ENCODE measurements at places on chromosomes 2 and 18.

DNA sequence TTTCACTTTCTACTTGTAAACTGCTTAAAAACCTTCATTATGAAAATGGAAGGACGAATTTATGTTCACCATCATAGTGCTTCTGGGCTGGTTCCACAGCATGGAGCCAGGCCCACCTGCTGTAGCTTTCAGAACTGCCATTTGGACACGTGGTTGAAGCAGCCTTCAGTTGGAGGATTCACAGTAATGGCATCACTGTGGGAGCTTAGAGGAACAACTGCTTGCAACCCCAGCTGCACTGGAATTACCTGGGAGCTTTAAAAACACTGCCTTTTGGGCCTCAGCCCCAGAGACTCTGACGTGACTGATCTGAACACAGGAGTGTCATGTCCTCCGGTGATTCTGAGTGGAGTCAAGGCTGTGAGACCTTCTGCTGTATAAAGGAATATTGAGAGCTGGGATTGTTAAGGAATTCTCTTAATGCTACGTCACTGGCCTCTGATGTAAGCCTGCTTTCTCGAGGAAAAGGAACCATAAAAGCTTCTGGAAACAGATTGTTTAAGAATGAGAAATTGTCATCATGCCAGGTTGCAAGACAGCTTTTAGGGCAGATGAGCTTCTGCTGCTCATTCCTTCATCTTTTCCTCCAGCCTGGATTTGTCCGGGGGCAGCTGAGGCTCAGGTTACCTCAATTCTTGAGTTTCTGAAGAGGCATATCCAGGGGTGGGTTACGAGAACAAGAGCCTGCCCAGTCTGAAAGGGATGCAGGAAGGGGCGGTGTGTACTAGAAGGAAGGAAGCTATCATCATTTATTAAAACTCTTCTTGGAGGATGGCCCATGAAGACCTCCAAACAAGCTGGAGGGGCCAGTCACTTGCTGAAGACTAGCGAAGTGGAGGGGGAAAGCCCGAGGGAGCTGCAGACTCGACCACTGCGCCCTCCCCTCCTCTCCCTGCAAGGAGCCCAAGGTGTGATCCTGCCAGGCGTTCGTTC, 1.3 kb upstream of the IL1R1 start:
- peaks cover 25% of the 10 kb centered on the region for H3K4me1 ChIP-seq
- H3K27me3 ChIP-seq = peaks cover 40% of the 10 kb centered on the region
- DNase-seq = no peak

DNA sequence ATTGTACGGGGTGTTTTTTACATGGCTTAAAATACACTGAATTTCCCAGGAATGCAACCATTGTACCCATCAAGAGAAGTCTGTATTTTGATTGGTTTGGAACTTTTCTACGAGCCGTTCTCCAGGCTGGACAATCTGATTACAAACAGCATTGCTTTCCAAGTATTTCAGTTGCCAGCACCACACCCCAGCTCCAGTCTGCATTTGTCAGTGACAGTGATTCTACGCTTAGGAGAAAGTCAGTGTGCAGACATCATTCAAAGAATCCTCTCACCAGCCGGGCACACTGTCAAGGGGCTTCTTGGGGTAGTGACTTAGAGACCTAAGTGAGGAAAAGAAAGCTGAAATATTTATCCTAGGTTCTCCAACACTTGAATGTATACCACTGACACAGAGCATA, 194.1 kb downstream of the ANAPC1 start:
- no peaks in the 10 kb centered on the region for H3K36me3 ChIP-seq
- H3K4me3 ChIP-seq = no peak overlapping the region
- H3K27ac ChIP-seq = no peak overlapping the region
- H3K27me3 ChIP-seq = peaks cover 45% of the 10 kb centered on the region
- no peak for DNase-seq

- peaks cover 7% of the 10 kb centered on the region for H3K4me1 ChIP-seq
- no peak overlapping the region for H3K27ac ChIP-seq
- DNase-seq = no peak
- peaks cover 24% of the 10 kb centered on the region for H3K27me3 ChIP-seq
These were observed 20.4 kb upstream of the PAPOLG start for GRCh38 chr2:60735496-60736250.

- no peak overlapping the region for H3K27ac ChIP-seq
- no peak for DNase-seq
- H3K36me3 ChIP-seq = no peaks in the 10 kb centered on the region
- no peaks in the 10 kb centered on the region for H3K4me1 ChIP-seq
- peaks cover 8% of the 10 kb centered on the region for H3K27me3 ChIP-seq
- H3K4me3 ChIP-seq = no peak overlapping the region
These were observed 79.3 kb downstream of the SDC1 start for GRCh38 chr2:20145497-20146193.

DNA sequence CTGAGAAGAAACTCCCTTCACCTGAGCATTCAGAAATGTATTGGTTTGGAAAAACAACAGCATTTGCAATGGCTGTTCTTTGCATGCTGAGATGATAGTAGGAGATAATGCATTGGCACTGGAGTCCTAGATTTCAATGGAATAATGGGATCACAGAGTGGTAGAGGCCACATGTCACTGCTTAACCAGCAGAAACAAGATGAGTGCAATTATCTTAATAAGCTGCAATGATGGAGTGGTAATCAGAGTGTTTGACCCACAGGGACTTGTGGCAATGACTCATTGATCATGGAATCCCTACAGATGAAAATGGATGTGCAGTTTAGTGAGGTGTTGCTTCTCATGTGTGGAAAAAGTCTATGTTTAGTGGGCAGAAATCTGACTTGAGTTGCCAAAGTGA, 218.8 kb upstream of the ZEB2 start:
- no peaks in the 10 kb centered on the region for H3K36me3 ChIP-seq
- H3K27me3 ChIP-seq = no peaks in the 10 kb centered on the region
- no peak overlapping the region for H3K27ac ChIP-seq
- no peak overlapping the region for H3K4me3 ChIP-seq

- H3K4me3 ChIP-seq = peak overlapping the region; percentile 99
- peaks cover 23% of the 10 kb centered on the region for H3K4me1 ChIP-seq
- peaks cover 3% of the 10 kb centered on the region for H3K36me3 ChIP-seq
- no peak for DNase-seq
- H3K27me3 ChIP-seq = peaks cover 3% of the 10 kb centered on the region
- H3K27ac ChIP-seq = peak overlapping the region; percentile 91
These were observed 1.7 kb downstream of the ROCK2 start for GRCh38 chr2:11342551-11343367.

GRCh38 chr18:48754559-48754958, 196.2 kb downstream of the SMAD7 start:
- H3K27ac ChIP-seq = no peak overlapping the region
- no peaks in the 10 kb centered on the region for H3K36me3 ChIP-seq
- DNase-seq = no peak

DNA sequence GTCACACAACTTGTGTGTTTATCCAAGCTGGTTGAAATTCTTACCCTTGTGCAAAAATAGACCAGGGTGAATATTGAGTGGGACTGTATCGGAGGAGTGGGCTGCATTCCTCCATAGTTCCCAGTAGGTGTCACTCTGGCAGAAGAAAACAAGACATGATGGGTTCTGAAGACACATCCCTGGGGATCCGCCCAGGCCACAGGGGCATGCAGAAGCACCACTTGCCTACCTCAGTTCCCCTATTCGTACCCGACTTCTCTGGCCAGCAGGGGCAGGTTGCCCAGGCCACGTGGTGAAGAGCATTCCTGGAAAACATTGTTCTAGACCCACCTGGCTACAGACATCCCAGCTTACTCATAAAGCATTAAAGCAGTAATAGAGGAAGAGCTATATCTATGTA, 168.2 kb downstream of the FAM210A start:
- no peak for DNase-seq
- H3K4me3 ChIP-seq = no peak overlapping the region
- peaks cover 3% of the 10 kb centered on the region for H3K36me3 ChIP-seq
- H3K27ac ChIP-seq = no peak overlapping the region
- peaks cover 28% of the 10 kb centered on the region for H3K4me1 ChIP-seq

DNA sequence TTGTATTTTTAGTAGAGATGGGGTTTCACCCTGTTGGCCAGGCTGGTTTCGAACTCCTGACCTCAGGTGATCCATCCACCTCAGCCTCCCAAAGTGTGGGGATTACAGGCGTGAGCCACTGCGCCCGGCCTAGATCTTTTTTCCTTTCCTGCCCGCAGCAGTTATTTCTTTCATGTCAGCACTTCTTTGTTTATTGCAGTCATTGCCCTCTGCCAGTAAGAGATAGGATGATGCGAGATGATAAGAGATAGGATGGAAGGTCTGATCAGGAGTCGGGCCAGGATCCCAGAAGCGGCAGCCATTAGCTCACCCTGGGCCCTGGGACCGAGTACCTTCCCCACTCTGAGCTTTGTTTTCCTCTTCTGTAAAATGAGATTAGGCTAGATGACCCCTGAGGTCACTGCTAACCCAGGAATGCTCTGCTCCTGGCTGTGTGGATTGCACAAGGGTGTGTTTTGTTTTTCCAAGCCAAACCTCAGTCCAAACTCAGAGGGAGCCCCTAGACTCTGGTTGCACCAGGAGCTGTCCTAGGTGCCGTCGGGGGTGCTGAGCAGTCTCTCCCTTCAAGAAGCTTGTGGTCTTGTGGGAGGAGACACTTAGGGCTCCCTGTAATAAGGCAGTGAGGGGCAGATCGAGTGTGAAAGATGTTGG, 63.3 kb downstream of the LPIN1 start:
- H3K4me1 ChIP-seq = peaks cover 17% of the 10 kb centered on the region
- H3K36me3 ChIP-seq = peaks cover 81% of the 10 kb centered on the region
- no peak overlapping the region for H3K27ac ChIP-seq
- no peak for DNase-seq
- H3K4me3 ChIP-seq = no peak overlapping the region

DNA sequence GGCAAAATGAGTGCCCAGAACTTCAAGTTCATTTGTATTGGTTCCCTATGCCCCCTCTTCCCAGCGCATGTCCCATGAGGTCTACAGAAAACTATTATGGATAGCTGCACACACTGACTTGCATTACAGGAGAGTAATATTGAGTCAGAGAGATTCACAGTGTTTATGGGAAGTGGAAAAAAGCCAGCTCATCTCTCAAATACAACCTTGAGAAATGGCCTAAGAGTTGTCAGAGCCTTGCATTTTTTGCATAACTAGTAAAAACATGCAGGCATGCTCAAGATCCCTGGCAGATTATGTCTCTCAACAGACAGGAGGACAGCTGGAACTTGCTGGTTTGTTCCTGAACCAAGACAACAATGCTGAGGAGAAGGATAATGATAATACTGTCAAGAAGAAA, 1292.8 kb downstream of the DSC3 start:
- no peaks in the 10 kb centered on the region for H3K36me3 ChIP-seq
- no peaks in the 10 kb centered on the region for H3K4me1 ChIP-seq
- no peaks in the 10 kb centered on the region for H3K27me3 ChIP-seq
- no peak overlapping the region for H3K27ac ChIP-seq
- H3K4me3 ChIP-seq = no peak overlapping the region

DNA sequence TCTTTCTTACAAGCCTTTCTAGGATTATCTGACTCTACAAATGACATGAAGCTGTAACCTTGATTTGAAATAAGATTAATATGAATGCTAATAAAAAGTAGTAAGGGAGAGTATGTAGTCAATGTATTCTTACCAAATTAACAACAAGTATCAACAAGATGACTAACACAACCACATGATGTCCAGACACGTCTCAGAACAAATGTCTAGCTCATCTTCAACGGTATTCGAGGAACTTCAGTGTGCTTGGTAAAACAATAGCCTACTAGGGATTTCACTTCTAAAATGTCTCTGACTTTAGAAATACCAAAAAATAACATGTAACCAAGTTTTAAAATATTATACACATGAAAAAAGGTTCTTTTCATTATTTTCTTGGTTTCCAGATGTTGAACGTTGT, 3.4 kb downstream of the HDLBP start:
- no peak for DNase-seq
- H3K36me3 ChIP-seq = peaks cover 43% of the 10 kb centered on the region
- no peaks in the 10 kb centered on the region for H3K27me3 ChIP-seq

DNA sequence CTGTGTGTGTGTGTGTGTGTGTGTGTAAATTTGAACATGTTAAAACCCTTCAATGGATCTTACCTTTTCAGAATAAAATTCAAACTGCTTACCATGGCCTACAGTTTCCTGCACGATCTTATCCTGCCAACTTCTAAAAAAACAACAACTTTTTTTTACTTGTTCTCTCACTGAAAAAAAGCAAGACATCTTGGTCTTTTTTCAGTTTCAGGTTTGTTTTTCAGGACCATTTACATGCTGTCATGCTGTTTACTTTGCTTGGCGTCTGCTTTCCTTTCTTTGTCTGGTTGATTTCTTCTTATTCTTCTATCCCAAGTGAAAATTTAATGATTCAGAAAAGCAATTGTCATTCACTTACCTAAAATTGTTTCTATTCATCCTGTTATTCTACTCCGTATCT, 286.3 kb upstream of the TMEFF2 start:
- H3K27me3 ChIP-seq = no peaks in the 10 kb centered on the region
- no peaks in the 10 kb centered on the region for H3K36me3 ChIP-seq
- DNase-seq = no peak
- no peak overlapping the region for H3K4me3 ChIP-seq
- H3K4me1 ChIP-seq = no peaks in the 10 kb centered on the region

GRCh38 chr2:77666251-77666980, 144.2 kb upstream of the LRRTM4 start:
- no peak overlapping the region for H3K4me3 ChIP-seq
- no peak overlapping the region for H3K27ac ChIP-seq
- H3K4me1 ChIP-seq = no peaks in the 10 kb centered on the region
- no peaks in the 10 kb centered on the region for H3K36me3 ChIP-seq

Data from activated T-helper 2 cell treated with anti-CD3 and anti-CD28 coated beads, Interferon-gamma antibody, Interleukin-2, Interleukin-4, amounts not matched to agents 10 μg/mL and 5 μg/mL and 100 μg/mL, durations not matched to agents 14 hours and 24 hours and 36 hours (primary cell).